Activated CD4-positive, alpha-beta T cell treated with anti-CD3 and anti-CD28 coated beads, Interleukin-2, amount 50 U/mL, for 24 hours (primary cell): ENCODE measurements at places on chromosomes 5 and 9.

- DNase-seq: no peak
Observed at GRCh38 chr9:79883073-79883645, 311.4 kb downstream of the TLE4 start.

GRCh38 chr5:143147383-143147782, 256.1 kb downstream of the NR3C1 start:
- DNase-seq: no peak

DNA sequence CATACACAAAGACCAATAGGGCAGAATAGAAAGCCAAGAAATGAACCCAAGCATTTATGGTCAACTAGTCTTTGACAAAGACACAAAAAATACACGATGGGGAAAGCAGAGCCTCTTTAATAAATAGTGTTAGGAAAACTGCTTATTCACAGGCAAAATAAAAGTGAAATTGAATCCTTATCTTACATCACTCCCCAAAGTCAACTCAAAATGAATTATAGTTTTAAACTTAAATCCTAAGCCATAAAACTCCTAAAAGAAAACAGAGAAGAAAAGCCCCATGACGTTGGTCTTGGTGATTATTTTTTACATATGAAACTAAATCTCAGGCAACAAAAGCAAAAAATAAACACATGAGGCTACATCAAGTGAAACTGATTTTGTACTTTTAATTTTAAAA, 46.8 kb downstream of the CHSY3 start:
- no peak for DNase-seq

- DNase-seq: no peak
Observed at GRCh38 chr5:107469485-107470294, 201.0 kb downstream of the EFNA5 start.

DNA sequence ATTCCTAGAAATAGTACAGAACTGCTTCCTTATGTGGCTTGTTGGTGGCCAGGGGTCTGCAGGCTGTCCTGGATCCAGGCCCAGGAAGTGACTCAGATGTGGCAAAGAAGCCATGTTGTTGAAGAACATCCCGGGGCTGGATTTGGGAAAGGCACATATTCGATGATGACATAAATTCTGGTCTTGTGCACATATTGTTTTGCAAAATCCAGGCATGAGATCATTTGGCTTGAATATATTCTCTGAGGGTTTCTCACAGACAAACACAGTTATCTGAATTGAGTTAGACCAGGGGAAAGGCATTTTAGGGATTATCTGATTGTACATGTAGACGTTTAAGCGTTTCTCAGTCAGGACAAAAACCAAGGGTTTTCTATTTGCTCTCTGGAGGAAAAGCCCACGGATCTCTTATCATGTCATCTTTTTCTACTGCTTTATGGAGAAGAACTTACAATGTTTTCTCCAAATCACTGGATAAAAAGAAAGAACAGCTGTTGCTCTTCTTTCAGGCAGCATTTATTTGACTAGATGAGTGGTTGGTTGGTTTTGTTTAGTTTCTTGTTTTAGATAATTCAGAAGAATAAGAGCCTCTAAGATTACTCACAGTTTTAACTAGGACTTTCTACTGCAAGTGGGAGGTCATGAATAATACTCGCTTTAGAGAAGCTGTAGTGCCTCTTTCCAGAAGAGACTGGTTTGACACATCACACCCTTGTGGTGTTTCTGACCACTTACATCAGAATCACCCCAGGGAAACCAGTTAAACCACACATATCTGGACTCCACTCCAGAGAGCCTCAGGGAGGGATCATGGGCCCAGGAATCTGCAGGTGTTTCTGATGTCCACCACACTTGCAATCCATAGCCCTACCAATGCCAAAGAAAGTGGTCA, 29.5 kb upstream of the LHFPL2 start:
- DNase-seq: no peak

DNA sequence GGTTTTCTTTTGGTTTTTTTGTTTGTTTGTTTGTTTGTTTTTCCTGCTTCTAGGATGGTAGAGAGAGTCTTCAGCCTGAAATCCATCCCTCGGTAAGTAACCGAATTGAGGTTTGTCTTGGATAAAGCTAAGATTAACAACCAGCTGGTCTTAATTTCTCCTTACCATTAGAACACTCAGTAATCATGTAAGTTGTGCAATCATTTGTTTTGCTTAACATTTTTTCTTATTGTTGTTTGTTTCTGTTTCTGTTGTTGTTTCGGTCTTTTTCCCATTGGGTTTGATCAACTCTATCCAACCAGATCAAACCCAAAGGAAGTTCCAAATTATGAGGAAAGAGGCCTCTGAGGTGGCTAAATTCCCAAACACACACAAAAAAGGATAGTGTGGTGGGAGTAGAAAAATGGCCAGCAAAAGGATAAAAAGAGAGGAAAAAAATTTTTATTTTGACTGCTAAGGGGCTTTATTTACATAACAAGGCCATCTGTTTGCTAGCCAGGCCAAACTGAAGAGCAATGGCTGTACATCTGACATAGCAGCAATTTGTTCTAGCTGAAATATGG, 49.6 kb upstream of the ANKRD31 start:
- no peak for DNase-seq

DNA sequence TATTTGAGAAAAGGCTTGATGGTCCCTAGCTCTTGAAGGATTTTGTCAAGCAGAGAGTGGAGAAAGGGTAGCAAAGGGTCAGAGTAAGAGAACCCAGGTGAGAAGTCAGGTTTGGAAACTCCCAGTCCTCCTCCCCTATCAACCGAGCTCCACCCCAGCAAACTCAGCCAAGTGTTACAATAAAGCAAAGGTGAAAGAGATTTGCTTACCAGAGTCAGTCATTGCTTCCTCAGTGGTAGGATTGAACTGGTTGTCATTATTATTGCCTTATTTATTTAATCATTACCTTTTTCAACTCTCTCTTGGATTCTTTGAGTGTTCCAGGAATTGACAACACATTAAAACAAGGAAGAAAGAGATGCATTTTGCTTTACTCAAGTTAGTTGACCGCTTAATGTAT, 80.5 kb downstream of the RFK start:
- no peak for DNase-seq

DNA sequence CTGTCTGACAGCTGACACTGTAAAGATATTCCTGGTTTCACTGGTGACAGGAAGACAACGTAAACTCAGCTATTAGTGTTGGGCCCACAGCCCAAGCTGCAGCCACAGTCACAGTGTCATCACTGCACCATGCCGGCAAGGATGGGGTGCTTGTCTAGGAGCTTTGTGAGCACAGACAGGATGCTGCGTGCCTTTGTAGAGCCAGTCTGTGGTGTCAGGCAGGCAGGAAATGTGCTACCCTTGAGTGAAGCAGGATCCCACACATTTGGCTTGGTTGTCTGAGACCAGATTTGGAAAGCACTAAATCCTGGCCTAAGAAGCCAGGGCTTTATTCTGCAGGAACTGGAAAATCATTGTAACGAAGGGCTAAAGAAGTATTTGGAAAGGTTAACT, 121.6 kb upstream of the ADAMTS16 start:
- DNase-seq: no peak

GRCh38 chr9:134778841-134779411, 101.7 kb upstream of the FCN2 start:
- DNase-seq: no peak

DNA sequence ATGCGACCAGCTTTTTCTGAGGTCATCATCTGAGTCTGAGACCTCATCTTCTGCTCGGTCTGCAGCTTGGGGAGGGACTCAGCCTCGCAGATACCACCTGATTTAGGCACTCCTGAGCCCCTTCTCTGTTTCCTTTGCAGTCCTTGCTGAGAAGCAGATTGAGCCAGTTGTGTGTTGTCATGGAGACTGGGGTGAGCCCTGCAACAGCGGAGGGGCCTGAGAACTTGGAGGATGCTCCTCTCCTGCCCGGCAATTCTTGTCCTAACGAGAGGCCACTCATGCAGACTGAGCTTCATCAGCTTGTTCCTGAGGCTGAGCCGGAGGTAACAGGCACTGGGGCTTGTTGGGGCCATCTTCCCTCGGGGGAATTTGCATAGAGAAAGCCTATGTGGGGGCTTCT, 19.2 kb downstream of the TEX53 start:
- no peak for DNase-seq

DNA sequence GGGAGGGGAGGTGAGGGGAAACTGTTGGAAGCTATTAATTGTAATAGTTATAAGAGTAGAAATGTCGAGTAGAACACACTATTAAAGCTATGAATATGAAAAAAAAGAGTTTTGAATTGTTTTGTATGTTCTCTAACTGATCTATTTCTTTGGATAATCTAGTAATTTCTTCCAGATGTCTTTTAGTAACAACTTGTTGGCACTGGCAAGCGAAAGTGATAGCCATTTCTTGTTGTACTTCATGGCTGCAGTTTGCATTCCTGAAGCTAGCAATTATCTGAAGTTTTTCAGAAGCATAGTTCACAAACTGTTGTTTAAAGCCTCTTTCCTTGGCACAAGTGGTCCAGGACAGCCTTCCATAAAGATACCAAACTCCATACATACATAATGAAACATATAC, 49.4 kb upstream of the SPATA31C2 start:
- no peak for DNase-seq

GRCh38 chr9:72012646-72013045, 47.8 kb downstream of the C9orf57 start:
- no peak for DNase-seq

DNA sequence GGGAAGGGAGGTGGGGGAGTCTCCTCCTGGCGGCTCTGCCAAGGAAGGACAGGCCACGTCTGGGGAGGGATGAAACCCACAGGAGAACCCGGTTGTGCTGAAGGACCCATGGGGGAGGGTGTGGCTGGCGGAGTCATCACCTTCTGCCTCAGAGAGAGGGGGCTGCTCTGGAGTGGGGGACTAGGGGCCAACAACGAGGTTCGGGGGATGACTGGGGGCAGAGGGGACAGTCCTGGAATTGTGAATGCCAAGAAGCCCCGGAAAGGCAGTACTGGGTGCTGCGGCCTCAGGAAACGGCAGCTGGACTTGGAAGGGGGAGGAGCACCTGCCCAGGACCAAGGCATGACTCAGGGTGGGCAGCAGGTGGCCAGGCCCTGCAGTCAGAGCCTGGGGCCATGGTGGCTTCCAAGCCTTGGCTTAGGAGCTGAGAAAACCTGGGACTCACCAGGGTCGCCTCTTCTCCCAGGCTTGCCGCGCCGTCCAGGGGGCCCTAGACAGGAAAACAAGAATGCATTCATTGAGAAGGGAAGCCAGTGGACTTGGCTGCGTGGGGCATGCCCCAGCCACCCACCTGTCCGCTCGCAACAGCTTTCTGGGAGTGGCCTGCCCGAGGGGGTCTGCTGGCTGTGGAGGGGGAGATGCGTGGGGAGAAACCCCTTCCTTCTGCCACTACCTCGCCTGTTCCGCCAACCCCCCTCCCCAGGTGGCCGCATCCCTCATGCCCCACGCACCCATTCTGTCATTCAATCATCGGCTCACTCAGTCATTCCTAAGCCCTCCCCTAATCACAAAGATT, 74.0 kb upstream of the PHYKPL start:
- DNase-seq: no peak

DNA sequence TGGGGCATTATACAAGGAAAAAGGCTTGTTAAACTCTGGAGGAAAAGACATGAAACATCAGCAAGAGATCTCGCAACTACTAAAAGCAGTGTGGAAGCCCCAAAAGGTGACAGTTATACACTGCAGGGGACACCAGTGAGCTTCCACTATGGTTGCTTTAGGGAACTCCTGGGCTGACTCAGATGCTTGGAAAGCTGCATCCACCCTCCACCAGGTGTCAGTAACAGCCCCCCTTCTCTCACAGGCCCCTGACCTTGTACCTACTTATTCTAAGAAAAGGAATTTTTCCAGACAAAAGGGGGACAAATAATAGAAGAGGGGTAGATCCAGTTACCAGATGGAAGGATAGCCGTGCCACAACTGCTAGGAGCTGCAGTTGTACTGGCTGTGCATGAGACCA, 154.4 kb upstream of the COX7C start:
- DNase-seq: no peak

GRCh38 chr9:28762167-28762566, 1188.9 kb upstream of the C9orf72 start:
- DNase-seq: no peak

GRCh38 chr5:83256091-83256780, 178.9 kb downstream of the XRCC4 start:
- no peak for DNase-seq

DNA sequence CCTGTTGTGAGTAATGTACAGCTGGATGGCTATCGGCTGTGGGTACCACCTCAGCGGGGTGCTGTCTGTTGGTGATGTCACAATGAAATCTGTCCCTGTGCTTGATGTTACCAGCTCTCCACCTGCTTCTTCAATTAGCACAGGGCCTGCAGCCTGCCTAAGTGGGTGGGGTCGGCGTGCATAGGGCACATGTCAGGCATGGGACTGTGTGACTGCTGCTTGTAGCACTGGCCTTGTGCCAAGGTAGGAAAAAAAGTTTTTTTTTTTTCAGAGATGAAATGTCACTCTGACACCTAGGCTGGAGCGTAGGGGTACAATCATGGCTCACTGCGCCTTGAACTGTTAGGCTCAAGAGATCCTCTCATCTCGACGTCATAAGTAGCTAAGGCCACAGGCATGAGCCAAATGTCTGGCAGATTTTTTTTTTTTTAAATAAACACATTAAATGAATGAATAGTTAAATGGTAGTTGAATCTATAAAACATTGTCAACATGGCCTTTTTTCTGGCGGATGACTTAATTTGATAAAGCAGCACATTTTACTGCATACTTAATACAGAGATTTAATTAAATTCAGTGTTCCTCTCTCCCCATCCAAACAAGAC, 222.5 kb downstream of the NXNL2 start:
- no peak for DNase-seq

- no peak for DNase-seq
Observed at GRCh38 chr5:34535433-34535832, 120.7 kb upstream of the RAI14 start.

GRCh38 chr5:103424453-103425205, 138.0 kb downstream of the NUDT12 start:
- DNase-seq: no peak

- no peak for DNase-seq
Observed at GRCh38 chr5:179906795-179907555, 722 bp downstream of the TBC1D9B start.

- DNase-seq: no peak
Observed at GRCh38 chr9:124839612-124840299, 13.5 kb upstream of the WDR38 start.

DNA sequence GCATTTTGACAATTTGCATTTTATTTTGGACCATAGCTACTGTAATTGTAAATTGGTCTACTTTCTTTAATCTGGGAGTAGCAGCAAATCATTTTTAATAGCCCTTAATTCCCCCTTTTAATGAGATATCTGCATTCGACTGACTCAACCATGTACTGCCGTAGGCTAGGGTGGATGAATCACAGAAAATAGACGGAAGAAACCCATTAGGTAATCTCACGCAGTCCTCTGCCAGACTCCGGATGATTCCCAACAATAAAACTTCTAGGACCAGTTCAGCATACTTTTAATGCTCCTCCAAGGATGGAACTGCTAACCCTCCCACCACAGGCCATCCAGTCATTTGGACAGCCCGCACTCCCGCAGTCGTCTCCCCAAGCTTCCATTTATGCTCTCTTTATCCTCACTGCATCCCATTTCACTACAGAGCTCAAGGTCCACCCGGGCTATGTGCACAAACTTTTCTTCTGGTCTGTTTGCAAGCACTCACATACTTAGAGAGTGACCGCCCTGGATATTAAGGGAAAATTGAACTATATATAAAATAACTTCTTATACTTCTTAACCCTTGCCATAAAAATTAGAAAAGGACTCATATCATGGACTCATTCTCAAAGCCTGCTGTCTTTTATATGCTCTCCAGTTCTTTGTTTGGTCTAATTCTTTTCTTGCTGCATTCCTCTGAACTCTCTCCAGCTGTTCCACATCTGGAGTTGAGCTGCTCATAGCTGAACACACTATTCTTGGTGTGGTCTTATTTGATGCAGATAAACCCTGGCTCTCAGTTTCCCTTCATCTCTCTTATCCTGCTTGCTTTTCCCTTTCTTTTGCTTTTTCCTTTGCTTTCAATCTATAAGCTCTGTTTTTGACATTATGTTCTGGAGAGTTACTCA, 326.6 kb downstream of the ARL15 start:
- no peak for DNase-seq
